CMK (cell line): ENCODE measurements at places on chromosomes 3 and 15.

DNA sequence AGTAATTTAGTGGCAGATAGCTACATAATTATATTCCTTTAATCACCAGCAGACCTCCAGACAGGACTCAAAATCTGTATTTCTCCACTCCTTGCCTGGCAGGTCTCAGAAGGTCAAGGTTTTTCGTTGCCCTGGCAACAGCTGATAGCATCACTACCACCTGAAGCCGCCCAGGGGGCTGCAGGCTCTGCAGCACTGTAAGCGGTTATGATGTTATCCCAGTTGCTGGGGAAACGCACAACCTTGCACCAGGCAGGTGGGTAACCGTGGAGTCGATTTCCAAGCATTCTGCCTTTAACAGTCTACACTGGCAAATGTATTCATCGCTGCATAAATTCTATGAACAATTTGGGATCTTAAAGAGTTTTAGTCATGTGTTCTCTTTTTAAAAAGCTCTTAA is 756.3 kb downstream of the NTRK3 start:
- DNase-seq: no peak

- DNase-seq: peak; percentile 69
Observed at GRCh38 chr3:177358091-177358976, 161.1 kb upstream of the TBL1XR1 start.

- no peak for DNase-seq
Observed at GRCh38 chr3:57559526-57559925, 3.5 kb downstream of the PDE12 start.

DNA sequence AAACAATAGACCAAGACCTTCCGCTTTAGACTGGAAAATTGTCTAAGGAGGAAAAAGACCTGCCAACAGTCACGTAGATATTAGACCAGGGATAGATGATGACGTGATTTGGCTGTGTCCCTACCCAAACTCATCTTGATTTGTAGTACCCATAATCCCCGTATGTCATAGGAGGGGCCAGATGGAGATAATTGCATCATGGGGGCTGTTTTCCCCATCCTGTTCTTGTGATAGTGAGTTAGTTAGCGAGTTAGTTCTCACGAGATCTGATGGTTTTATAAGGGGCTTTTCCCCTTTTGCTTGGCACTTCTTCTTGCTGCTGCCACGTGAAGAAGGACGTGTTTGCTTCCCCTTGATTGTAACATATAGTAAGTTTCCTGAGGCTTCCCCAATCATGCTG is 31.7 kb upstream of the SUCLG2 start:
- DNase-seq: no peak

- DNase-seq: no peak
Observed at GRCh38 chr15:73352082-73352481, 16.7 kb downstream of the HCN4 start.

DNA sequence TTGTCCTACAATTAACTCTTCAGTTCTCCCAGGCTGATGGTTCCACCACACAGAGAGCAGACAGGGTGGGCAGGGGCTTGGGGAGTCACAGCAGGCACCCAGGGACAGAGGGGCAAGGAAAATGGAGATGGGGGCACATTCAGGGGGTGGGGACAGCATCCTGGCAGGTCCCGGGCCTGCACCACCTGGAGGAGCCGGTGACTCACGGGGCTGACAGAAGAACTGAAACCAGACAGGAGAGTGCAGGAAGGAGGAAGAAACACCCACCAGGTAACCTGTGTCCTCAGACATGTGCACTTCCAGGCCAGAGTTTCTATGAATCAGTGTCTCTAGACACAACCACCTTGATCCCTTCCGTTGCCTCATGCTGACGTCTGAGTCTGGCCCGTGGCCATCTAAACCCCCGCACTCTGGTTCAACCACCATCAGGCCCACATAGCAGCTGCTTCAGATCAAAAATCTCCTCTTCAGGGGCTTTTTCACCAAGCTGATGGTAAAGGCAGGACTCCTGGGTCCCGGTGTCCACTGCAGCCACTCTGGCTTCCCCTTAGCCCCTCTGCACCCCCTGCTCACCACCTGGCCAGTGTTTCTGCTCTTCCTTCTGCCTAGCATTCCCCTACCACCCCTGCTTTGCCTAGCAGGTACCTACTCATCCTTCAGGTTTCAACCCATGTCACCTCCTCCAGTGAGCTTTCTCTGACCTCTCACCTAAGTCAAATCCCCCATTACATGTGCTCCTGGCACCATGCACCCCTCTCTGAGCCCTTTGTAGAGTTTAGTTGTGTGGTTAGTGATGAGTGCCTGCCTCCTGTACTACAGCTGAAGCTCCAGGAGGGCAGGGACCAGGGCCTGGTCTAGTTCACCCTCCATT is 16.5 kb upstream of the CYP11A1 start:
- DNase-seq: no peak

- DNase-seq: no peak
Observed at GRCh38 chr3:41304593-41304992, 105.3 kb downstream of the CTNNB1 start.

GRCh38 chr3:135131290-135131689 is 336.2 kb downstream of the EPHB1 start:
- DNase-seq: no peak

DNA sequence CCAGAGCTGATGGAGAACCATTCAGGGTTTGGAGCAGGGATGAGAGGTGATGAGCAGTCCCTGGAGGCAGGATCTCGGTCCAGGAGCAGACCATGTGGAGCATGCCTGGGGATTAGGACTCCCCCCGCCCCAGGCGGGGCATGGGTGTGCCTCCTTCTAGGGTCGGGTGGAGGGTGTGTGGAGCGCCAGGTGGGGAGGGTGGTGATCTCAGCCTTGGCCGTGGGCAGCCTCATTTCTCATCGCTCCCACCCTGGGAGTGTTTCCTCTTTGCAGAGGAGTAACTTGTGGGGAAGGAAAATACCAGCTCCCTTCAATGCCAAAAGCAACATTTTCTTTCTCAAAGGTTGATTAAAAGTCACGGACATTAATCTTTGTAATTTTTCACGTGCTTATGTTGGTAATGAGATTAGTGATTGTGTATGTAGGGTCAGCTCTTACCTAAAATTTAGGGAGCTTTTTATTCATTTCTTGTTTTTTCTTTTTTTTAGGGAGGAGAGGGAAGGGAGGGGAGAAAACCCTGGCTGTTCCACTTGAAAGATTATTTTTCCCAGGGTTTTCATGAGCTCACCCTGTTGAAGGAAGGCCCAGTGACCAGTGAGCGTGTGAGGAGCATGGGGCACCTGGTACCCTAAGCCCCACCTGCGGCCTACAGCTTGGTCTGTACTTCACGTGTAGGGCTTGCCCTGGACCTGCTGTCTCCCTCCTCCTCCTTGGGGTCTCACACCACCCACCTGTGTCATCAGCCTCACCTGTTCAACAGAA is 11.0 kb downstream of the FBLN2 start:
- no peak for DNase-seq

- DNase-seq: no peak
Observed at GRCh38 chr3:25610167-25610566, 54.5 kb downstream of the TOP2B start.

DNA sequence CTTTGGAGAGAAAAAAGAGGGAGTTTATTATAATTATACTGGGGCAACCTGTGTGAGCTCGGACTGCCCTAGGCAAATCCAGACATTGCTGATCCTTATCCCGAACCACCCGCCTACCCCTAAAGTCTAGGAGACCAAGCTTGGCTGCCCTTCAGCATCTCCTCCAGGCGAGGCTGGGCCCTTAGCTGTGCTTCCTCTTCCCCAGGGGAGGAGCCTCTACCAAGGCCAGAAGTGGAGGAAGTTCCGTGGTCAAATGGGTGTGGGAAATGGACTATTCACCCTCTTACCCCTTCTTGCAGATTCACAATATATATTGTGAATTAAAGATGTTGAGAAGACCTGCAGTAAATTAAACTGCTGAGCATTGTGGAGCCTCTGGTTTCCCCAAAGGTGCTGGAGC is 158.3 kb upstream of the HES1 start:
- DNase-seq: no peak

DNA sequence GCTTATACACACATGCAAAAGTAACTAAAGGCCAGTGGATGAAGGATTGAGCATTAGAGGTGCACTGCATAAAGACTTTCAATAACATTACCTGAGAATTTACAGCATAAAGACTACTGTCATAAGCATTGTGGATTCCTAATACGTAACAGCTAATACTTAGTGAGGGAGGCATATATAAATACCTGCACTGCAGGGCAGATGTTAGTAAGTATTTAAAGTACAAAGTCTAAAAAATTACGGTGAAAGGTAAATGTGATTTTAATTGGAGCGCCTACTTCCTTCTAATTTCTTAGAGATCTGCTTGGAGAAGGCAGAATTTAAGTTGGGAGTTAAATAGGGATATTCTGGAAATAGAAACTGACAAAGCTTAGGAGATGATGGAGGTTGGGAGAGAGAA is 25.4 kb upstream of the TRPM7 start:
- DNase-seq: no peak

DNA sequence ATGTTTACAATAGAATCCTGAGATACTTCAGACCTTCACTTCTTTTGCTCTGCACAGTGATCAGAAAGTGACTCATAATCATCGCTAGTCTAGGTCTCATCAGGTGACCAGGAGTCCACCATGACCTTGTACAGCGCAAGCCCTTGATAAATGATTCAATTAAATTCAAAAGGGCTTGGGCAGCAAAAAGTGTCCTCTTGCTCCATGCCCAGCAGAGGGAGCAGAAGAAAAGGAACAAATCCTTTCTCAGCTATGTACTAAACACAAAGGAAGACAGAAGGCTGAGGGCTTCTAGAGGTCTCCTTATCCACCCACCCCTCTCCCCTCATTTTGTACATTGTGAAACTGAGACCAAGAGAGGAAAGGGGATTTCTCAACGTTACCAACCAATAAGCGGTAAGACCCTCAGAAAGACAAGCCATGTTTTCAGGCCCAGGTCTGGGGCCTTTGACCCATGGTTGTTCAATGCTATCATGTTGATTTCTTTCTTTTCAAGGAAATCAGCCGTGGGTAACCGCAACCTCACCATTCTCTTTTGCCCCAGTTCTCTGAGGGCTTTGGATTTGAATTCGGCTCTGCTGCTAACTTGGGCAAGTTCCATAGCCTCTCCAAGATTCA is 74.8 kb downstream of the AQP9 start:
- no peak for DNase-seq

- DNase-seq: no peak
Observed at GRCh38 chr3:141486496-141486745, 406 bp upstream of the RASA2 start.

DNA sequence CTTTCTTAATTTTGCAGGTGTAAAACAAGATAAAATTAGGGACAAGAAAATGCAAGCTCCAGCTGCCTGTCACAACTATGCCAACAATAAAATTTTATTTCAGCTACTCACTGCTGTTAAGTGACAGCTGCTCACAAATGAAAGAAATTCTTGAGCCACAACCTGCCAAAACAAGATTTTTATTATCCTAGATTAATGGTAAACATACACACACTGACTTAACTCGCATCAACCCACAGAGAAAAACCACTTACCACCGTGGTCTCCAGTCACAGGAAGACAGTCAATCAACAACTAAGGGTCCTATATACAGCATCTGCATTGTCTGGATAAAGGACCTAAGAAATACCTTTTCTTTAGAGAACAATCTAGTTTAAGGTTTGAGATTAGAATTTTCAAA is 31.3 kb downstream of the EFL1 start:
- no peak for DNase-seq

DNA sequence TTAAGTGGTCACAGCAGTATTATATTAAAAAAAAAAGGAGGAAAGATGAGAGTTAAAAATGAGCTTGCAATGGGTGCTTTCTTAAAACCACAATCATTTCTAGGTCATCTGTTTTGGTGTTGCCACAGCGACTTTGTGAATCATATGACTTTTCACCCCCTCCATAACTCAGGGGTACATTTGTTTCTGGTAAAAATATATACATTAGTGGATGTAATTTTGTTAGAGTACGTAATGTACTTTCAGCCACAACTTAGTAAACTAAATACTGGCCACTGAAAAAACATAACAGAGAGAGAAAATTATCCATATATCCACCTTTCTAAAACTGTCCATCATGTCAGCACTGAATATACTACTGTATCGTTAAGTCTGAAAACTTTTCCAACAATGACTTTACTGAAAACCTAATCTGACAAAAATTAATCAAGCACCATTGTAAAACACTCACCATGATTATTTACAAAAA is 3.4 kb downstream of the ANKRD28 start:
- no peak for DNase-seq

DNA sequence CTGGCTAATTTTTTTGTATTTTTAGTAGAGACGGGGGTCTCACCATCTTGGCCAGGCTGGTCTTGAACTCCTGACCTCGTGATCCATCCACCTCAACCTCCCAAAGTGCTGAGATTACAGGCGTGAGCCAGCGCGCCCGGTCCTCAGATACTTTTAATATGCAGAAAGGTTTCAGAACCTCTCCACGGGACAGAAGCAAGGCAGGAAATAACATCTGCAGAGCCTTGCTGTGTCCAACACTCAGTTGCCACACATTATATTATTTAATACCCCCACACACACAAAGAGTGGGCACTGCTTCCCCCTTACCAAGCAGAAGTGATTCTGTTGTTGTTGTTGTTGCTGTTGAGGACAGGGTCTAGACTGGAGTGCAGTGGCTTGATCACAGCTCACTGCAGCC is 28.0 kb downstream of the OSBPL10 start:
- no peak for DNase-seq

- DNase-seq: no peak
Observed at GRCh38 chr3:159151130-159151529, 349.3 kb downstream of the MFSD1 start.
